Stimulated activated CD4-positive, alpha-beta T cell treated with anti-CD3 and anti-CD28 coated beads, Interleukin-15, amount 100 ng/mL, for 24 hours (primary cell): ENCODE measurements at places on chromosomes 11 and 22.
A peak's percentile ranks its signal among the peaks of the same experiment; 100 is the strongest.

- DNase-seq: peak; percentile 68
These were observed 30.3 kb upstream of the ASPHD2 start for GRCh38 chr22:26398741-26399153.

- DNase-seq: no peak
These were observed 88.4 kb downstream of the CCDC81 start for GRCh38 chr11:86463120-86463519.

- DNase-seq: no peak
These were observed 25.7 kb downstream of the CEP57 start for GRCh38 chr11:95816037-95816436.

DNA sequence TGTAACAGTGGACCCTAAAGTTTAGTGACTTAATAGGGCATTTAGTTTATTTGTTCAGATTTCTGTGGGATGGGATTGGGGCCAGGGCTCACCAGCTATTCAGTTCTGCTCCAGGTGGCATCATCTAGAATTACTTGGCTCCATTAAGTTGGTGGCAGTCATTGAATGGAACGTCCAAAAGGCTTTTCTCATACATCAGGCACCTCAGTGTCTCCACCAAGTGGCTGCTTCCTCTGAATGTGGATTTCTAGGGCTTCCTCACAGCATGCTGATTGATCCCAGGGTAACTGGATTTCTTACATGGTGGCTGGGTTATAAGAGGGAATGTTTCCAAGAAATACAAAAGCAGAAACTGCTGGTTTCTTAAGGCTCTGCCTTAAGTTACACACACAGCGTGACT is 34.7 kb downstream of the USP47 start:
- no peak for DNase-seq

GRCh38 chr11:47980088-47980906 is at the start of gene PTPRJ:
Gene PTPRJ (plus strand): TSS chr11:47980559. CDS start chr11:47980913, 354 bp downstream.
- DNase-seq: peak; percentile 68
